MG63 (cell line): ENCODE measurements at places on chromosomes 2 and 18.
A peak's percentile ranks its signal among the peaks of the same experiment; 100 is the strongest.

DNA sequence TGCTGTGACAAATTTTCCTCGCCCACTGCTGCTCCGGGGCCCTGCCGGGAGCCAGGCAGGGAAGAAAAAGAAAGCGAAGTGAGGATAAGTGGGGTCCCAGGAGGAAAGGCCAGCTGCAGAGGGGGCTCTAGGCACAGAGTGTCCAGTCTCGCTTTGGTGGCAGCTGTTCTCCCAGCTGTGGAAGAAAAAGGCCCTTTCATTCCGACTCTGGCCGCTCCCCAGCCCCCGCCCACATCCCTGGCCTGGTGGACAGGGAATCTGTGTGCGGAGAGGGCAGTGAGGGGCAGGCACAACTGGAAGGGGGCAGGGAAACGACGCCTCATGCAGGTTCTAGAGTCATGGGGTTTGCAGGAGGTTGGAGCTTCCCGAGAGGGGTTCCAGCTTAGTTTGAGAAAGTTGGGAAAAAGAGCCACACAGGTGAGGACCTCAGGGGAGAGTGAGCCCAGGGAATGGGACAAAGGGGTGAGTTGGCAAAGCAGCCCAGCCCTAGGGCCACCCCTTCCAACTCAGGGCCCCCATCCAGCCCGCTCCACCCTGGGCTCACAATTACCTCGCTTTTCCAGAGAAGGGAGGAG, 1.8 kb downstream of the RTKN start:
- no peak for DNase-seq

- no peak for DNase-seq
Observed at GRCh38 chr2:45029215-45029614, 20.0 kb upstream of the SIX2 start.

- DNase-seq, result no peak
Observed at GRCh38 chr2:62757029-62757428, 51.5 kb downstream of the EHBP1 start.

DNA sequence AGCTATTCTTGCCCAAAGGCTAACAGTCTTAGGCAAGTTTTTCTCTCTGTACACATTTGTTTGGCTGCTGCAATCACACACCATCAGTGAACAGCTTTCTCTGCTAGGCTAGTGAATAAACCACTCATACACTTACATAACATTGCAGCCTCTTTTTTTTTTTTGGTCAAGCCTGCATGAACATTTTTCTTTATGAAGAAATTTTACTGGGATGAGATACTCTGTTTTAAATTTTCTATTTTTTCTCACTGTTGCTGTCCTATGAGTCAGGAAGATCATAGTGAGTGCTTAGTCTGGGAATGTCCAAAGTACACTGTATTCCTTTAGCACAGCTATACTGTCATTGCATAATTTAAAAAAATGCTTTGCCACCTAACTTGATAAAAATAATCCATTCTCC, 58.5 kb downstream of the ROCK1 start:
- DNase-seq, result no peak

DNA sequence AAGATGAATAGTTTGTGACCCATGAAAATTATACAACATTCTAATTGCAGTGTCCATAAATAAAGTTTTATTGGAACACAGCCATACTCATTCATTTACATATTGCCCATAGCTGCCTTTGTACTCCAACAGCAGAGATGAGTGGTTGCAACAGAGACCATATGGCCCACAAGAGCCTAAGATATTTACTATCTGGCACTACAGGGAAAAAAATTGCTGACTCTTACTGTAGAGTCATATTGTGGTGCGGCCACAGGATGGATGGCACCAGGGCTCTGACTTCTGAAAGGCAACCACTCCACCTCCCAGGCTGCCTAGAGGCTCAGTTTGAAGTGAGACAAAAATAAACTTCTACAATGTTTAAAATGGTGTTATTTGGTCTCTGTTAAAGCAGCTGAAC, 404.0 kb upstream of the ATP5MC3 start:
- DNase-seq, result no peak

DNA sequence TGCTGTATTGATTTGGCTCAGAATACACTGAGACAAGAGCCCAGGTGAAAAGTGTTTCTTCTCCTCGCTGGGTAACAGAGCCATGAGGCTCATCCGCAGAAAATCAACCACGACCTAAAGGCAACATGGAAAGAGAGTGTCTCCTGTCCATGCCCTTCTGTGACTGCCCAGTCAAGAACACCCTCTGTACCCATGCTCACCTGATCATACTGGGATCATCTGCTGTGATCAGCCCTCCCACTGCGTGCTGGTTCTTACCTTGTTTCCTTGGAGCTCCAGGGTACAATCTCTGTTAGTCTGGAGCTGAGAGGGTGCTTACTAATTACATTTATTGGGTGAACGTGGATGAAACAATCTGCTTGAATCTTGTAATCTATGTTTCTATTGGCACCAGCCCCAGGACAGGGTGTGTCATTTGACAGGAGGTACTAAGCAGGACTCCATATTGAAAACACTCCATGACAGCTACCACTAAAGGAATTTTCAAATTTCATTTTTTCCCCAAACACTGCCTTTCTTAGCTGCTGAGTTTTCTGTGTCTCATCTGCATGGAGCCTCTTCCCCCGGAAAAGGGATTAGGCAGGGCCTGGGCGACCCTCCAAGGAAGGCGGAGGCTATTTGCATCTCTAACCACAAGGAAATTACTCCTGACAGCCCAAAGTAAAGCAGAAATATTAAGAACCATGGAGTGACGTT, 39.7 kb upstream of the GRP start:
- peak; percentile 62 for DNase-seq

- DNase-seq, result no peak
Observed at GRCh38 chr2:238557936-238558335, 131.2 kb downstream of the ASB1 start.

- DNase-seq, result no peak
Observed at GRCh38 chr2:203853271-203853670, 14.3 kb upstream of the CTLA4 start.

- DNase-seq, result no peak
Observed at GRCh38 chr2:158725441-158725891, 69.7 kb upstream of the DAPL1 start.

DNA sequence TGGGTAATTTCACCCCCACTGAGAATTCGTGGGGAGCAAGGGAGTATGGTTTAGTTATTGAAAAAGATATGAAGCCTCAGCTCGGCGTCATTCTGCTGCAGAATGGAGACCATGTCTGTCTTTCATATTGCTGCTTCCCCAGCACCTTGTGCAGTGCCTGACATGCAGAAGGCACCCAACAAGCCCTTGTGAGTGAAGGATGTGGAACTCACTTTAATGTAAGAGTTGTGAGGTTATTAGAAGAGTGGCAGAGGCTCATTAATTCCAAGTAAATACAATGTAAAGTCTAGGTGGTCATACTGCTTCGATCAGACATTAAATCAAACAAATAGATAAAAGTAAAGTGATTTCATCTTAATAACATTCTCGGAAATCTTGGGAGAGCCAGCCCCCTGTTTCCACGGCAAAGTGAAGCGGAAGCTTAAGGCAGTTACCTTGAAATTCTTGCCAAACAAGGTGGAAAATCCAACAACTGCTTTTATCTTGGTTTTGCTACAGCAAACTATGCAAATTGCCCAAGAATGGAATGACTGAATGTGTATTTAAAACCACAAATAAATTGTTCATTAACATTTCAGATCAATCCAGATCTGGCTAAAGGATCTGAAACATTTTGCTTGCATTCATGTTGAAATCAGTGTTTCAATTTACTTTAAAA, 9.6 kb downstream of the CFAP221 start:
- no peak for DNase-seq

DNA sequence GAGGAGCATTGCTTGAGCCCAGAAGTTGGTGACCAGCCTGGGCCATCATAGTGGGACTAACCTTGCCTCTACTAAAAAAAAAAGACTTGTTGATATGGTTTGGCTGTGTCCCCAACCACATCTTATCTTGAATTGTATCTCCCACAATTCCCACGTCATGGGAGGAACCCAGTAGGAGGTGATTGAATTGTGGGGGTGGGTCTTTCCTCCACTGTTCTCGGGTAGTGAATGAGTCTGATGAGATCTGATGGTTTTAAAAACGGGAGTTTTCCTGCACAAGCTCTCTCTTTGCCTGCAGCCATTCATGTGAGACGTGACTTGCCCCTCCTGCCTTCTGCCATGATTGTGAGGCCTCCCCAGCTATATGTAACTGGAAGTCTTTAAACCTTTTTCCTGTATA, 47.0 kb downstream of the PROC start:
- no peak for DNase-seq

DNA sequence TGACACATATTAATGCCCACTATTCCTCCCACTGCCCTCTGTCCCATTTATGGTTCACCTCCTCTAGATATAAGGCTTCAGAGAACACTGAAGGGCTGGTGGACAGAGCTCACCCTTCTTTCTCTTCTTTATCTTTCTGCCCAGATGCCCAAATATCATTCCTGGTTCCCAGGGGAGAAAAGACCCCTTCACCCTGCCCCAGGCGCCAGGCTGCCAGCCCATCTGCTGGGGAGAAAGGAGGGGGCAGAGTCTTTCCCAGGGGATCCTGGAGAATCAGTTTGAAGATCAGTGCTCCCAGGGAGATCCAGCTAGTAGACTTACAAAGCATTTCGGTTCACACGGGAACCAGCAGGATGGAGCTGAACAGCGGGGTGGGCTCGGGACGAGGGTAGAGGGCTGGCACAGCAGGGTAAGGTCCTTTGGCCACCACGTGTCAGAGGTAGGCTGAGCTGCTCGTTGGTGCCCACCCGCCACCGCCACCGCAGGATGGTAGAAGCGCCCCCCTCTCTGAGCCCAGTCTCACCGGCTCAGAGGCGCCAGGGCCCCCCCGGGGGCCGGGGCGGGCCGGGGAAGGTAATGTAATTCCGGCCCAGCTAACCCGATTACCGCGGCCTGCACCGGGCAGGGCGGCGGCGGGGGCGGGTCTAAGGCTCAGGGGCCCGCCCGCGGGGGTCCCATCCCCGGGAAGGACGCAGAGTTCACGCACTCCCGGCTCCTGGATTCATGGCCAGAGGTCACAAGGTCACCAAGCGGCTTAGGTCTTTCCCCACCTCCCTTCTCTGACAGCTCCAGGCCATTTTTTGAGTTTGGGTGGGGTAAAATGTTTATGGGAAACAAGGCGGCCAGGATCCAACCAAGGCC, 1.3 kb upstream of the TLX2 start:
- no peak for DNase-seq

DNA sequence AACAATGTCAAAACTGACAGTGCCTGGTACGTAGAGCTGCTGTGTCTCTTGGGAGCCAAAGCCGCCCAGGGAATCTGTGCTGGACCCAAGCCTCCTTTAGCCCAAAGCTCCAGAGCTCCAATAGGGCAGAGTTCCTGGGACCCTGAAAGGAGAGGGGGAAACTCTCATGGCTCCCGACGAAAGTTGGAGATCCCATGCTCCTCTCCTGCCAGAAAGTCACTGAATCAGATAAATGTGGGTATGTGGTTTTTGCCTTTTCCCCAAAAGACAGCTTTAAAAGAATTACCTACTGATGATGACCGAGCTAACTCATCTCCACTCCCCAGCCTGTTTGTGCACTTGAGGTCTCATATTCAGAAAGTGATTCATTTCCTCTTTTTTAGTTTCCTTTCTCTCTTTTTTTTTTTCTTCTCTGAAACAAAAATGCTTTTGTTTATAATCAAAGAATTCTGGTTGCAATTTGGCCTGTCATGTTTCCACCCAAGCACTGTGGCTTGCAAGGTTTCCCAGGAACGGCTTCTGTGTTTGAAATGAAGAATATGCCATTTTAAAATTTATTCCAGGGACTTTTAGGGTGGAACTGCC, 14.1 kb upstream of the PMAIP1 start:
- DNase-seq, result peak; percentile 55

DNA sequence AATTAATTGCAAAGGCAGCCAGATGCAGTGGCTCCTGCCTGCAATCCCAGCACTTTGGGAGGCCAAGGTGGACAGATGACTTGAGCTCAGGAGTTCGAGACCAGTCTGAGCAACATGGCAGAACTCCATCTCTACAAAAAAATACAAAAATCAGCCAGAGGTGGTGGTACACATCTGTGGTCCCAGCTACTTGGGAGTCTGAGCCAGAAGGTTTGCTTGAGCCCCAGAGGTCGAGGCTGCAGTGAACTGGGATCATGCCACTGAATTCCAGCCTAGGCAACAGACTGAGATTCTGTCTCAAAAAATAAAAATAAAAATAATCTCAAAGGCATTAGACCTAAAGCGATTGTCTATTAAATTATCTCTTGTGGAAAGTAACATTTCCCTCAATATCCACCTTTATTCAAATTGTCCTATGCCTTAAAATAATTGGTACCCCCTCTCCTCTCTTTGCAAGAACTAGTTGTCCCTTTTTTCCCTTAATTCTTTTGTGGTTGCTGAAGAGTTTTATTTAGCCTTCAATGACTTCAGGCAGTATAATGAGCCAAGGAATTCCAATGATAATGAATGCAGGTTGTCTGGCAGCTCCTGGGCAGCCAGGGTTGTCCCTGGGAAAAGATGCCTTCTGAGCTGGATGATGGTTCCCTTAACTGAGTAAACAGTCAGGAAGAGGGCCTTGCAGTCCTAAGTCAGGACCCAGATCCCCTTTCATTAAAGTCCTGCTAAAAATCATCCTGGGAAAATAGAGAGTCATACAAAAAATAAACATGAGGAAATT, 32.2 kb downstream of the GPR75 start:
- DNase-seq, result no peak

GRCh38 chr18:28015671-28016070, 161.3 kb downstream of the CDH2 start:
- DNase-seq, result no peak

DNA sequence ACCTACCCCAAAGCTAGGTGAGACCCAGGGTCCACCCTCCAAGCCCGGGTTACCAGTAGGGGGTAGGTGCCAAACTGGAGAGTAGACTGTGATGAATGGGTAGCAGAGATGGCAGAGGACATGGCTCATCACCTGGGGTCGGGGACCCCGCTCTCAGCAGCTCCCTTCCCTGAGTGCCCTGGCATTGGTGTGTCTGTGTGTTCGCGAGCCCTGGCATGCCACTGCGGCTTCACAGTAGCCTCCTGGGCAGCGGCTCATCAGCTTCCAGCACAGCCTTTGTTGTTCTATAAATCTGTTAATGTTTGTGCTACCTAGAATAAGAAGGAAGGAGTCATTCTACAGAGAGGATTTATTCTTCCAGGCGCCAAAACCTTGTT, 62.6 kb upstream of the ALPP start:
- no peak for DNase-seq

DNA sequence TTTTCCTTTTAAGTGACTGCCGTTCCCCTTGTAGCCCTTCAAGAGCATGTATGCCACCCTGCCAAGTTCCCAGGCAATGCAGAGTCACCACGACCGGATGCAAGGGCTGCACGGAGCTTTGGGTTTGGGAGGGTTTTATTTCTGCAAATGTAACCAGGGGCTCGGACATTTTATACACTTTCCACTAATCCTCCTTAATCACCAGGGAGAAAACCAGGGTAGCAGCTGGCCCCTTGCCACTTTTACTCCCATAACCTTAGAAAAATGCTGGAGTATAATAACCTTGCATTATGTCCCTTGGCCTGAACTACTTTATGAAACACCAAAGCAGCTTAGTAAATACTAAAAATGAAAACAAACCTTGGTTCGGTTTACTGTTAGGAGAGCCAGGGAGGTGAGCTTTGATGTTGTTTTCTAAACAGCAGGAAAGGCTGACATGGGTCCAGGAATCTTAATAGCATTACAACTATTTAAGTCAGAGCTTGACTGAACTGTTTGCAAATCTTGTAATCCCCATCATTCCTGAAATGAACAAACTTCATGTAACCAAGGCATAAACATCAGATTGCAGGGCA, 152.8 kb upstream of the RIOK3 start:
- peak; percentile 52 for DNase-seq
